ENCODE measurements at places on chromosomes 13 and 19. TPM values are rescaled to one million over a fixed set of nuclear protein-coding genes. Genes with fewer than 3 reads are reported as not detected.

Gene TTYH1
- total RNA-seq, result not detected

Gene FLT3
- not detected for total RNA-seq

Gene SLC25A42
- 11.5 TPM for total RNA-seq

Gene CASP14
- not detected for total RNA-seq

Gene METTL21C
- not detected for total RNA-seq

Gene LGALS4
- total RNA-seq, result not detected
